ENCODE measurements at places on chromosomes 12 and 14.

GRCh38 chr14:35347323-35348043 lies 55.3 kb downstream of the PSMA6 start:
- DNase-seq = no peak

GRCh38 chr12:116977465-116978380 lies 67.0 kb downstream of the FBXW8 start:
- DNase-seq = no peak

- DNase-seq = no peak
Measured at GRCh38 chr14:62546862-62547474, 498.3 kb downstream of the KCNH5 start.

DNA sequence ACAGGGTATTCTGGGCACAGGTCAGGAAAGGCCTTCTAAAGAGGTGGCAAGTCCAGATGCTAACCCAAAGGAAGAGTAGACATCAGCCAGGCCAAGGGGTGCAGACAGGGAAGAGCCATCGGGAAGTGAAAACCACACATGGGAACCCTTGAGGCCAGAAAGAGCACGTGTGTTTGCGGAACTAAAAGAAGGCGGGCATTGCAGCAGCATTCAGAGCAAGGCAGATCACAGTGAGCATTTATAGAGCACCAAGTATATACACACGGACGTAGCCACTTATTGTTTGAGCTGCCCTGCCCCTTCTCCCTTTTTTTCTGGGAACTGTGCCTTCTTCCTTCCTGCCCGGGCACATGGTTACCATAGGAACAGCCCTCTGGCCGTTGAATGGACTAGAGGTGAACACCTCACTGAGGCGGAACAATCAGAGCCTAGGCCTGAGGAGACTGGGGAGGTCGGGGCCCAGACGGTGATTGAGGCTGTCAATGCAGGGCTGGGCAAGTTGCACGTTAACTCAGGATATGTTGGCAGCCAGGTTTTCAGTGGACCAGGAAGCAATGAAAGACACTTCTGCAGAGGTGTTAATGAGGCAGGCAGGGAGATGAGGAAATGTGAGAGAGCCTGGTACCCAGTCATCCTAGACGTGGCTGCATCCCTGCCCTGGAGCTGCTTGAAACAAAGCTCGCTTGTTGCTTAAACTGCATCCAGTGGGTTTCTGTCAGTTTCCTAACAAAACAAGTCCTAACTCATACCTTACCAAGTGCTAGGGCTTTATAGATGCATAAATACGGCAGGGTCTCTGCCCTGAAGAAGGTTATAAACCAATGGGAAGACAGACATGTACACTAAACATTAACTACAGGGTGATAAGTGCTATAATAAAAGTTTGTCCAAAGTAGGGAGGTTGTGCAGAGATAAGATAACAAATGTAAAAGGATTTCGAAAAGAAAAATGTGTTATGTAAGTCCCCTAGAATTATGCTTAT lies 34.2 kb downstream of the MOAP1 start:
- no peak for DNase-seq

GRCh38 chr12:79935624-79936345 lies 888 bp upstream of the PPP1R12A start:
- no peak for DNase-seq

- no peak for DNase-seq
Measured at GRCh38 chr14:43042408-43042807, 1435.7 kb downstream of the LRFN5 start.

- DNase-seq = no peak
Measured at GRCh38 chr12:46830731-46831334, 5.0 kb upstream of the SLC38A4 start.

DNA sequence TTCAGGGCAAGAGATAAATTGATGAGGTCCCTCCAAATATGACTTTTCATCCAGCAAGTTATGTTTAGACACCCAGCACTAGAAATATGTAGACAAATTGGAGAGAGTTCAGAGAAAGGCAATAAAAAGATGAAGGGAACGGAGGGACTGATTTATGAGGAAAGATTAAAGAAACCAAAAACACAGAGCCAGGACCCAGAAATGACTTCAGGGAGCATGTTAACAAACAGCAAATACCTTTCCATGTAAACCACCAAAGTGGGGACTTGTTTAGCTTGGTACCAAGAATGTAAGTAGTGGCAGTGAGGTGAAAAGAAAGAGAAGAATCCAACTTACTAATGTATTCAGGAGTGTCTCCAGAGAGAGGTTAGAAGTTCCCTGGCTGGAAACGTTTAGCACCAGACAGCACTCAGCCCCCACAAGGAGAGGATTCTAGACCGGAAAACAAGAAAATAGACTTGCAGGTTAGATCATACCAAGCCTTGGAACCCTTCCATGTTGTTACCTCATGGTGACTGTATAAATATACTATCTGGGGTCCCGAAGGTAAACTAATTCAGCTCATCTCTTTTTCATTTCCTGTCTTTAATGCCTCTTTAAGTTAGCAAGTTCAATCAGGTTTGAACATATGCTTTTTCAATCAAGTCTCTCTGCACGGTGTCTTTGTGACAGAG lies 79.2 kb downstream of the TBC1D30 start:
- DNase-seq = no peak

DNA sequence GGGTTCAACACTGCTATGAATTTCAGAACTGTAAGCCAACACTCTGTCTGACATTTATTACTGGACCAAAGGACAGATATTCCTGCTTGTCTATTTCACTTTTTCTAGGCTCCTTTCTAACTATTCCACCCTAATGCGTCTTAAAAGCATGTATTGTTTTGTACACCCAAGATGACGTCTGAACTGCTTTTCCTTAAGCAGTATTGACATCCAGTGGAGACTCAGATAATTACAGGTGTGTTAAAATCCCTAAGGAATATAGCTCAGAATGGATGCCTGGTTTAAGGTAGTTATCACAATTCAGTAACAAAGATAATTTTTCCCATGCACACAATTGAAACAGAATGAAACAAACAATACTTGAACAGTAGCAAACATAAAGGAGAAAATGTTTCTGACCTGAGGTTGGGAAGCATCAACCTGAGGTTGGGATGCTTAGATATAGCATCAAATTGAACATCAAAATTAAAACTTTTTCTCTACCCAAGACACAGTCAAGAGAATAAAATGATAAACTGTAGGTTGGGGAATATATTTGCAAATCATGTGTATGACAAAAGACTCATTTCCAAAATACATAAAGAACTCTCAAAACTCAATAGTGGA lies 93.7 kb upstream of the PTPRR start:
- no peak for DNase-seq

Data from iPS DF 6.9 (cell line).